Motor neuron (in vitro differentiated cells): ENCODE measurements at places on chromosomes 2 and 18. TPM values are rescaled to one million over a fixed set of nuclear protein-coding genes. Genes with fewer than 3 reads are reported as not detected.

DNA sequence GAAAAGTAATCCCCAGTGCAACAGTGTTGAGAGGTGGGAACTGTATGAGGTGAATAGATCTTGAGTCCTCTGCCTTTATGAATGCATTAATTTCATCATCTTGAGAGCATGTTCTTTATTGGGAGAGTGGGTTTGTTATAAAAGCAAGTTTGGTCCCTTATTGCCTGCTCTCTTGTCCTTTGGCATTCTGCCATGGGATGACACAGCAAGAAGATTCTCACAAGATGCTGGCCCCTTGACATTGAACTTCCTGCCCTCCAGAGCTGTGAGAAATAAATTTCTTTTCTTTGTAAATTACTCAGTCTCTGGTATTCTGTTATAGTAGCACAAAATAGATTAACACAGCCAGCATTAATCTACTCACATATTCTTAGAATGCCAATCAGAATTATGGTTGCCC lies 108.6 kb downstream of the EHBP1 start:
- no peak for ATAC-seq

DNAJC27 gene
- total RNA-seq = 10.7 and 11.0 TPM in 2 replicates

OSR1 gene
- total RNA-seq = 0.36 and 0.58 TPM in 2 replicates

DNA sequence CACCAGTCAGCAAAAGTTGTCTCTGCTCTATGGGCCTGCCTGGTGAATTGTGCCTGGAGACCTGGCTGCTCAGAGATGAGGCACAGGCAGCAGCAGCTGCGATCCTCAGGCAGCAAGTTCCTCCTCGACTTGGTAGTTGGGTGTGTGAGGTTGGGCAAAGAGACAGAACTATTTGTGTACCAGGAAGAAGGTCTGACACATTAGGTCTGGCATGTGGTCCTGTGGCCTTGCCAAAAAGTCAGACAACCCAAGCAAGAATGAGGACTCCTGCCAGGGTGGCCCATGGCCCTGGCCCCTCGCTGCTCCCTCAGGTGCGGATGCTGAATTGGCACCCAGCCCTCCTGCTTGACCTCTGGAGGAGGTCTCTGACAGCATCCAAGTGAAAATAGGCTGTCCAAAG lies 192.7 kb downstream of the DYSF start:
- no peak for ATAC-seq

DNA sequence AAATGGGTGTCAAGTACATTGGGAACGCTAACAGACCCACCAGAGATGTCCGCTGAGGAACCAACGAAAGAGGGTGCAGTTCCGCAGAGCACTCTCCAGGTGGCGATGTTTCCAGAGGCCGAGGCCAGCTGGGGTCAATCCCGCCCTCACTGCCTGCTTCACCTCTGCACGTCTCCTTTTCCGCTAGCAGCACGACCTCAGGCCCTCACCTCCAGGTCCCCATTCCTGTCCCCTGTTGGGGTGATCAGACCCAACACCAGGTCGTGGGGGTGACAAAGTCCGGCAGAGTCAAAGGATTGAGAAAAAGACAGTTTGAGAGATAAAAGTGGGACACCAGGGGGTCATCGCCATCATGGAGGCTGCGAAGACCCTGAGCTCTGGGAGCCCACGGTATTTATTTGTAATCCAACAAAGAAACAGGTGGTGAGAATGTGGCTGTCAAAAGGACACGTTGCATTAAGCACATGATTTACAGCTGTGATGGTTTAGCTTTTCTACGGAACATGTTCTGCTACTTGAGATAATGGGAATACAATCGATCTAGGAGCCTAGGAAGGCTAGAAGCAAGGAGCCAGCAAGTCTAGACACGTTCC lies 27.3 kb downstream of the ZAP70 start:
- peak; percentile 40 for ATAC-seq

TTN gene
- 0.78 and 0.81 TPM in 2 replicates for total RNA-seq

GRCh38 chr2:88227446-88227845 lies 57.3 kb downstream of the THNSL2 start:
- no peak for ATAC-seq

CAPN14 gene
- 0.11 TPM in 1 of 2 replicates, not detected in the other for total RNA-seq

DNA sequence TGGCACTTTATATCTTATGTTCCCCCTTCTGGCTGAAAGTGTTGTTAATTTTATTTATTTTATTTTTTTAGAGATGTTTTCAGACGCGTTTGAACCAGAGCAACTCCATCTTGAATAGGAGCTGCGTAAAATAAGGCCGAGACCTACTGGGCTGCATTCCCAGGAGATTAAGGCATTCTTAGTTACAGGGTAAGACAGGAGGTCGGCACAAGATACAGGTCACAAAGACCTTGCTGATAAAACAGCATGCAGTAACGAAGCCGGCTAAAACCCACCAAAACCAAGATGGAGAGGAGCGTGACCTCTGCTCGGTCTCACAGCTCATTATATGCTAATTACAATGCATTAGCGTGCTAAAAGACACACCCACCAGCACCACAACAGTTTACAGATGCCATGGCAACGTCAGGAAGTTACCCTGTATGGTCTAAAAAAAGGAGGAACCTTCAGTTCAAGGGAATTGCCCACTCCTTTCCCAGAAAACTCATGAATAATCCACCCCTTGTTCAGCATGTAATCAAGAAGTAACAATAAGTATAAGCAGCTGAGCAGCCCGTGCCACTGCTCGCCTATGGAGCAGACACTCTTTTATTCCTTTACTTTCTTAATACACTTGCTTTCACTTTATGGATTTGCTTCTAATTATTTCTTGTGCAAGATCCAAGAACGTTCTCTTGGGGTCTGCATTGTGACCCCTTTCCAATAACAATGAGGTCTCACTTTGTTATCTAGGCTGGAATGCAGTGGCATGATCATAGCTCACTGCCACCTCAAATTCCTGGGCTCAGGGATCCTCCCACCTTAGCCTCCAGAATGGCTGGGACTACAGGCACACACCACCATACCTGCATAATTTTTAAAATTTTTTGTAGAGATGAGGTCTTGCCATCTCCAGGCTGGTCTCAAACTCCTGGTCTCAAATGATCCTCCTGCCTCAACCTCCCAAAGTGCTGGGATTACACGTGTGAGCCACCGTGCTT lies 55.9 kb downstream of the CACNB4 start:
- ATAC-seq = peak; percentile 89

DNA sequence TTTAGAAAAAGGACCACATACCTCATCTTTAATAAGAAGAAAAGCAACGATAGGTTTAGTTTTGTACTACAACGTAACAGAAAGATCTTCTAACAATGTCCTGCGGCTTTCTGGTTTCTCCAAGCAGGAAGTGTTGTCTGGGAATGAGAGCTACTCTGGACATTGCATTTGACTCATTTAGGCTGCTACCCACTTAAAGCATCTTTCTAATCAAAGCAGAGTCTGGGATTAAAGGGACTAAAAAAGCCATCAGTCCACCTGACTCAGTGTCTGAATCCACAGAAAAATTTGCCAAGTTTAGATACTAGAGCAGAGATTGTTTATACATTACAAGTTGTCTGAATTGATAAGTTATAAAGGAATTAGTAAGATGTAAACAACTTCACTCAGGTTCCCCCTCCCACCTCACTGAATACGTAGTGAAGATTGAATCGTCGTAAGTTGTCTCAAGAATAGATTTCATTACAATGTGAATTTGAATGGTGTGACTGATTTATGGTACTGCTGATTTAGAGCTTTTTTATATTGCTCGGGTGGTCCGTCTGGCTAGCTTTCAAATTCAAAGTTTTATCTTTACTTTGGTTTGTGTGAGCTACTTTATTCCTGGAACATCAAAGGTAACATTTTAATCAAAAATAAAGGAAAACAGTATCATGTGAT lies 70.2 kb upstream of the SMIM21 start:
- ATAC-seq = peak; percentile 18

GRCh38 chr2:95074663-95075439 lies 46.8 kb downstream of the MRPS5 start:
- no peak for ATAC-seq

GMCL1 gene
- total RNA-seq = 19.5 and 24.0 TPM in 2 replicates

DNA sequence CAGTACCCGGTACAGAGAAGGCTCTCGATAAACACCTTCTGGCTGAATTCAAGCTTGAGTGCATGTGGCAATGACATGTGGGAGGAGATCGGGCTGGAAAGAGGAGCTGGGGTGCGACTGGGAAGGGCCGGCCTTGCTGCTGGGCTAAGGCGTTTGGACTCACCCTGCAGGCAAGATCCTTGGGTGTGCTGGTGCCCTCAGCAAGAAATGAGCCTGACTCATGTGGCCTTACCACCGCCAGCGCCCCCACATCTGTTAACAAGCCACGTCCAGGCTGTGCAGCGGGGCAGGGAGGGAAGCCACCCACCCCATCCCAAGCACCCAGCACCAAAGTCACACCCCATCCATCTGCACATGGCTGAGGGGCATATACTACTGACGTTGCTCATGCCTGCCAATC lies 1.3 kb downstream of the HS1BP3 start:
- no peak for ATAC-seq

DNA sequence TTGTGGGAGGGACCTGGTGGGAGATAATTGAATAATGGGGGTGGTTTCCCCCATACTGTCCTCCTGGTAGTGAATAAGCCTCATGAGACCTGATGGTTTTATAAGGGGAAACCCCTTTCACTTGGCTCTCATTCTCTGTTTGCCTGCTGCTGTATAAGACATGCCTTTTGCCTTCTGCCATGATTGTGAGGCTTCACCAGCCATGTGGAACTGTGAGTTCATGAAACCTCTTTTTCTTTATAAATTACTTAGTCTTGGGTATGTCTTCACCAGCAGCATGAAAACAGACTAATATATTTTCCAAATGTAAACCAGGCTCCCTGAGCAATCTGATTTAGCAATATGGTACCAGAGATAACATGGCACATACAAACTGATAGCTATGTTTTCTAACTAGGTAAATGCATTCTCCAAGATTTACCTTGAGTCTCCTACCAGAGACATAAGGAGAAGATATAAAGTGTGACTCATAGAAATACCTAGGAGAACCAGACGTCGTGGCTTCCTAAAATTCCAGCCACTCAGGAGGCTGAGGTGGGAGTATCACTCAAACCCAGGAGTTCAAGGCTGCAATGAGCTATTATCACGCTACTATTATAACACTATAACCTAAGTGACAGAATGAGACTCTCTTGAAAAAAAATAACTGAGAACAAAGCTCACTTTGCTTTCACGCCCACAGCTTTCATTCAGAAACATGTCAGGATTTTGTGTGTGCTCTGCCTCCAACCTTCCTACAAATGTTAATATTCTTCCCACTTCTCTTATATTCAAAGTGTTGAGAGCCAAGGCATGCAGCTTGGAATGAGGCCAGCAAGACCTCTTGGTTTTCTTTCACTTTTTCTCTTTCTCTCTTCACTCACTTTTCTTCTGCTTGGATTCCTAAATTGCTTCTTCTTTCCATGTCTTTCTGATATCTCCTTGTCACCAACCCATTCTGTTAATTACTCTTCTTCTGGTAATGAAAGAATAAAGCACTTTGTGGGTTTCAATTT lies 263.9 kb upstream of the UBE2E3 start:
- no peak for ATAC-seq

GRCh38 chr18:79853303-79853992 lies 55.7 kb downstream of the KCNG2 start:
- ATAC-seq = no peak

GRCh38 chr2:64327510-64328414 lies 126.2 kb upstream of the LGALSL start:
- peak; percentile 58 for ATAC-seq

- no peak for ATAC-seq
Observed at GRCh38 chr2:205758051-205758450, 75.8 kb downstream of the NRP2 start.

RGPD8 gene
- 16.0 and 21.4 TPM in 2 replicates for total RNA-seq

- no peak for ATAC-seq
Observed at GRCh38 chr18:6979954-6980353, 137.6 kb downstream of the LAMA1 start.

- peak; percentile 52 for ATAC-seq
Observed at GRCh38 chr2:88190808-88191721, 20.9 kb downstream of the THNSL2 start.

GRCh38 chr2:219510512-219511135 lies 3.7 kb upstream of the ASIC4 start:
- ATAC-seq = no peak

DNA sequence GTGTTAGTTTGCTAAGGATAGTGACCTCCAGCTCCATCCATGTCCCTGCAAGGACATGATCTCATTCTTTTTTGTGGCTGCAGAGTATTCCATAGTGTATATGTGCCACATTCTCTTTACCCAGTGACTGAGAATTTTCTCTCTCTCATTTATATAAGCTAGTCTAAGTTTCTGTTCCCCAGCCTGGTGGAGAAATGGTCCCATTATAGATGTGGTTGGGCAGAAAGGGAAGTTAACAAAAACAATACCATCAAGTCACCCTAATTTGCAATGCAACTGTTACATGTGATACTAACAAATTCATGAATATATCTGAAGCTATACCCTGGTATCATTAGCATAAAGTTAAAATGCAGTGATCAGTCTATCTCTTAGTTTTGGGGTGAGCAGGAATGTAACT lies 54.0 kb downstream of the DNER start:
- no peak for ATAC-seq

- ATAC-seq = peak; percentile 68
Observed at GRCh38 chr18:71442731-71443141, 1101.4 kb downstream of the CBLN2 start.

DNA sequence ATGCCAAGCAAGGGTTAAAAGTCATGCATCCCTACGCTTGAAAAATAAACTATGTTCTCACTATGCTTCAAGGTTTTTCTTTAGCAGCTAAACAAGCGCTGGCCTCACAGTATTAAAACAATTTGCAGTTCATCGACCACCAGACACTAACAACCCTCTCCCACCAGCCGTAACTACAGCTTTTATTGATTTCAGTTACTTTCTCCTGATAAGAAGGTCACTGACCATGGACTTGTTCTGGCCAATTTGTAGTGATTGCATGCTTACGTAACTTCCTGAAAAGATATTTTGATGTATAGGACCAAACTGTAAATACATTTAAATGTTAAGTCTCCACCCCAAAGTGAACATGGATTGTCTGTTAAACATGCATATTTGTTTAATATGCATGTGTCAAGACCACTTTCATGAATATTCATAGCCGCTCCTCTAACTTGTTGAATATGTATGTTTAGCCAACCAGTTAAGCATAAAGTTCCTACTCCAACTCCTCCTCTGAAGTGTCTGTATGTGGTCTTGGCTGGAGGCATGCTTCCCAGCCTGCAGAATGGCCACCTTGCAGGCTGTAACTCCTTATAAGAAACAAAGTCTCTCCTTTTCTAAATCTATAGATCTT lies 1.7 kb upstream of the THOC1 start:
- no peak for ATAC-seq

DNA sequence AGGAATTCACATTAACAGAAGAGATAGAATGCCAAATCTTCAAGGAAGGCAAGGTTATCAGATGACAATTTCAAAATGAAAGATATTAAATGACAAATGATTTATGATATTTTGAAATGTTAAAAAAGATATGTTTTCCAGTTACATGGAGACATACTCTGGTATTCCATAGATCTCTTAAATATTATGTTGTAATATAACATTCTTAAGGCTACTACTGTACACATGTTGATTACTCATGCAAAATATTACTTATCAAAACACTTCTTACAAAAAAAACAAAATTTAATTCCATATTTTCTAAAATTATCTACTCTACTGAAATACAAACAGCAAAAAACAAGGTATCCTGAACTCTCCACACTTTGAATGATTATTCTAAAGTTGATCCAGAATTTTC lies 22.9 kb downstream of the RTTN start:
- ATAC-seq = no peak

GRCh38 chr18:45156946-45157345 lies 458.3 kb upstream of the SLC14A2 start:
- no peak for ATAC-seq

- ATAC-seq = no peak
Observed at GRCh38 chr2:171999161-171999560, 592 bp upstream of the METAP1D start.
